ENCODE measurements at places on chromosomes 2 and 18. TPM values are rescaled to one million over a fixed set of nuclear protein-coding genes. Genes with fewer than 3 reads are reported as not detected.

Gene OSBPL6
- 11.9 TPM for total RNA-seq

Gene CDK5R2
- 0.07 TPM for total RNA-seq

Gene GBX2
- 1.8 TPM for total RNA-seq

Gene CRACDL
- total RNA-seq = 0.09 TPM

Gene ANKRD44
- 20.8 TPM for total RNA-seq

Gene UGT1A4
- total RNA-seq = not detected

Gene C2orf81
- 1.2 TPM for total RNA-seq

Gene CPO
- not detected for total RNA-seq

Gene IL1RL2
- total RNA-seq = not detected

Gene SERPINB11
- total RNA-seq = 107 TPM

Gene CBLN2
- 0.61 TPM for total RNA-seq

Gene LCT
- total RNA-seq = 0.02 TPM

Gene ADNP2
- 21.0 TPM for total RNA-seq

DNA sequence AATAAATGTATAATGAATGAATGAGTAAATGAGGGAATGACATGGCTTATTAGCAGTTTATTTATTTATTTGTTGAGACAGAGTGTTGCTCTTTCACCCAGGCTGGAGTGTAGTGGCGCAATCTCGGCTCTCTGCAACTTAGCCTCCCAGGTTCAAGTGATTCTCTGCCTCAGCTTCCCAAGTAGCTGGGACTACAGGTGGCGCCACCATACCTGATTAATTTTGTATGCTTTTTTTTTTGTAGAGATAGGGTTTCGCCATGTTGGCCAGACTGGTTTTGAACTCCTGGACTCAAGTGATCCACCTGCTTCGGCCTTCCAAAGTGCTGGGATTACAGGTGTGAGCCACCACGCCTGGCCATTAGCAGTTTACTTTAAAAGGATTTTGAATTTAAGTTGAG lies 100.3 kb upstream of the CAVIN2 start:
- DNase-seq = no peak

- DNase-seq = no peak
Observed at GRCh38 chr2:239636808-239637207, 236.0 kb upstream of the HDAC4 start.

DNA sequence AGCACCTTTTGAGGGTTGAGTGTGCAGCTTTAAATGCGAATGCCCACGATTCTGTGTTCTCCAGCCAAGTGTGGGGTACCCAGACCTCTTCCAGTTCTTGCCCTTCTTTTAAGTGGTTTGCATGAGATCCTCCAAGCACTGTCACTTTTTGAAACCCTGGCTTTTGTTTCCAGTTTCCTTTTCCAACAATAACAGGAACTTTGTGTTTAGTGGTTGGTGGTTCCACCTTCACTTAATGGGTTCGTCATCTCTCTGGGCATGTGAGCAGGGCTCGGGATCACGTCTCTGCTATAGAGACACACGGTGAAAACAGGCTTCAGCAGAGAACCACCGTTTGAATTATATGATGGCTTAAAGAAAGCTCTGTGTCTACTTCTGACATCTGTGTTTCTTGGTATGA lies 197.6 kb downstream of the LDLRAD4 start:
- no peak for DNase-seq

DNA sequence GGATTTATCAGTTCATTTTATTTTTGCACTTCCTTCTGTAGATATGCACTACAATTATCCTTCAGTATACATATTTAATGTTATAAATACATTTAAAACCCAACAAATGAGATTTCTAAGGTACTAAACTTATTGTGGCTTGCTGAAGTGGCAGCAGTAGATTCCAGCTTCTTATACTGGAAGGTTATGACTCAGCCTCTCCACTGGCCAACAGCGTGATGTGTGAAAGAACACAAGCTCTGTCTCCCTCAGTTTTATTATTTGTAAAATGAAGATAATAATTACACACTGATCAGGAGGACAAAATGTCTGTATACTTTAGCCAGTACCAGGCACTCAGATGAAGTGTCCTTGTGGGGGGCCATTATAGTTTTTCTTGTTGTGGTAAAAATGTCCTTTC lies 1147.1 kb downstream of the CNTNAP5 start:
- DNase-seq = no peak

DNA sequence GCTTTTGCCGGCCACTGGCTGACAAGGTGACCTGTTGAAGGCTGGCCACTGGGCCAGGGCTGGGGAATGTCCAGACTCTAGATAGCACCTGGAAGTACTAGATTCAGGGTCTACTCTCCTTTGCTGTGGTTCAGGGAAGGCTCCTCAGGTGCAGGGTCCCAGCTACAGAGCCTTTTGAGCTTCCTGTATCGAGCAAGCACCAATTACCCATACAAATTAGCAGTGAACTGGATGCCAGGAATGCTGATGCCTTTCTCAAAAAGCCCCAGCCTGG lies 213.4 kb downstream of the CYP26B1 start:
- no peak for DNase-seq

GRCh38 chr2:119490653-119491195 lies 33.6 kb downstream of the SCTR start:
- no peak for DNase-seq

DNA sequence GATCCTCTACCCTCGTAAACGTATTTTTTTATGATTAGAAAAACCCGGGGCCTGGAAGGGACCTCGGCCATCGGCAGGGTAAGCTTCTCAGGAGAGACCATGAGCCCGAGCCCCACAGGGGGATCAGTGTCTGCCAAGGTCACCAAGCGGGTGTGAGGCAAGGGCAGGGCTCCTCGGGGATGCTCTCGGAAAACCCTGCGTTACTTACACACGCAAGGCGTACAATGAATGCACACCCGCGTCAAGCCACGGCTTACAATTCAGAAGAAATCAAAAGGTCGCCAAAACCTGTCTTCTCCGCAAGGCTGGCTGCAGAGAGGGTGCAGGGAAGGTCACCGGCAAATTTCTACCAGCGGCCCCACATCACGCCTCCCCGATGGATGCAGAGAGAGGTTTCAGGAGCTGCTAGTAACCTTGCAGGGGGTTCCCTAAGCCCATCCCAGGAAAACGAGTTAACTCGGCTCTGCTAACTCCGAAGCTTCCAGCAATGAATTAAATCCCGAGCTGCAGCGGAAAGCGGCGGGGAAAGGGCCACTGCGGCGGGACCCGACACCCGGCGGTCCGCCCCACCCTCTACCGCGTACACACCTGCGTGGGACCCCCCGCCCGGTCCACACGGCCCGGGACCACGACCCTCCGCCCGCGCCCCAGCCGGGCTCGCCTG lies 638 bp downstream of the ST3GAL5 start:
- DNase-seq = no peak

- no peak for DNase-seq
Observed at GRCh38 chr2:69968609-69969008, 7.2 kb upstream of the ASPRV1 start.

DNA sequence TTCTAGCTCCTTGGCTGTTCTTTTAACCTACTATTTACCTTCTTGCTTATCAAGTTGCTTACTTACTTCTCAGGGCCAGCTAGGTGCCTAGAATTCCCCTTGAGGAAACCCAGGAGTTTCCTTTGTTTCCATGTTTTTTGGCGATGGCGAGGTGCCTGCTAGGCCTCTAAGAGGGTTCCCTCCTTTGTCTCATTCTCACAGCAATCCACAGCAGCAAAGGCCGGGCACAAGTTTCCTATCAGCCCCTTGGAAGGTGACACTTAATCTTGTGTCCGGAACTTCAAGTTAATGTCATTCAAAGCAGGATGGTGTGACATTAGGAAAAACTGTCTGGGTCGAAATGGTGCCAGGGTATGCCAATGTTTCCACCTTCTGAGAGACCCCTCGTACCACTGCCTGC lies 101.9 kb upstream of the EPC2 start:
- DNase-seq = no peak

DNA sequence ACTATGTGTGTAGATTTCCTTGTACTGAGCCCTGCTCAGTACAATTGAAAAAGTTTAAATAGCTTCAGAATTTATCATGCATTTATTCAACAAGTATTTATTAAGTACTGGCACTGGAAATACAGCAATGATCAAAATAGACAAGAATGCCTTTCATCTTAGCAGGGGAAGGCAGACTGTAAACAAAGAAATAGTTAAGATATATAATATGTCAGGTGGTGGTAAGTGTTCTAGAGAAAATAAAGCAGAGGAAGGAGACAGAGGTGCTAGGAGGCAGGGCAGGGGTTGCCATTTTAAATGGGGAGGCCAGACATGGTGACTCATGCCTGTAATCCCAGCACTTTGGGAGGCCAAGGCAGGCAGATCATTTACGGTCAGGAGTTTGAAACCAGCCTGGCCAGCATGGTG lies 13.6 kb upstream of the LIPG start:
- no peak for DNase-seq

- no peak for DNase-seq
Observed at GRCh38 chr2:113056521-113056920, 2.5 kb upstream of the IL36RN start.

- DNase-seq = no peak
Observed at GRCh38 chr2:38171208-38171855, 95.4 kb upstream of the CYP1B1 start.

DNA sequence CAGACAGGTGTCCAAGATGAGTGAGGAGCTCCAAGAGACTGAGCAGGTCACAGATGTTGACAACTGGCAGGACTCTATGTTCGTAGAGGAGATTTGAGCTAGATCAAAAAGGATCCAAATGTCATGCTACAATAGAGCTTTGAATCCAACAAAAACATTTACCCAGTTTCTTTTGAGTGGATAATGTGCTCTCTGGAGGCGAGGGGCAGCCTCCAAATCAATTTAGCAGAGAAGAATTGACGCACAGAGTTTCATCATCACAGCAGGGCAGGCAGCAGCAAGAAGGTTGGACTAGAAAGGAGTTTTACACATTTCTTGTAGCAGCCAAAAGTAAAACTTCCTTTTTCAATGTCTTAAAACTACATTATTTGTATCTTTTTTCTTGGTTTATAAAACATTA lies 653.0 kb downstream of the RNF144A start:
- no peak for DNase-seq

- no peak for DNase-seq
Observed at GRCh38 chr2:122531290-122532071, 776.0 kb downstream of the TSN start.

GRCh38 chr2:11655495-11655894 lies 14.5 kb downstream of the NTSR2 start:
- no peak for DNase-seq

GRCh38 chr2:239890206-239890746 lies 134.9 kb downstream of the NDUFA10 start:
- DNase-seq = no peak

- DNase-seq = peak; percentile 82
Observed at GRCh38 chr2:86703704-86704361, 16.3 kb upstream of the RMND5A start.

DNA sequence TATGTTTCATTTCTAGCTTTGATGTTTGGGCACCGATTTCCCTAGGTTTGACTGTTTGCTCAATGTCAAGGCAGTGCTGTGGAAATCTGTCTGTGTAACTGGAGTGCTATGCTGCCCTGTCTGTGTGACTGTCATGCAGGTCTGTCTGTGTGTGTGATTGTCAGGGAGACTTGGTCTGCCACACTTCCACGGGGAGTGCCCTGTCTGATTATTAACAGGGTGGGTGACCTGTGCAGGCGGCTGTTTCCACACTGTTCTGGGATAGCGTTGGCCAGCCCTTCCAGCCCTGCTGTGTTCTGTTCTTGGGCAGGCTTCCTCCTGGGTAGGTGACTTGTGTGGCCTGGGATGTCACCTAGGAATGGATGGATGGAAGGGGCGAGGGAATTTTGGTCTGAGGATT lies 85.3 kb downstream of the FHOD3 start:
- DNase-seq = no peak

DNA sequence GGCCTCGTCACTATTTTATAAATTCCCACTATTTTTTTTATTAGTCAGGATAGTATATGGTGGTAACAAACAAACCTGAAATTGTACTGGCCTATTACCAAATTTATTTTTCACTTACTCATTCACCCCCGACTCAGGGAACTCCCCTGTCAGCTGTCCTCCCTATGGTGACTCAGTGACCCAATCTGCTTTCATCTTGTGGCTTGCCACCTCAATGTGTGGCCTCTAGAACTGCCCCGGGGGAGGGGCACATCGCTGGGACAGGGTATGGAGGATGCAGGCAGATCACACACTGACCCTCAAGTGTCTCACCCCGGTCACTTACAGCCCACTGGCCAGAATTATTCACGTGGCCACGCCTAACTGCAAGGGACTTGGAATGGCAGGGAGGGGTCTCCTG lies 71.6 kb downstream of the ACTR2 start:
- DNase-seq = no peak

GRCh38 chr2:162123806-162124758 lies 28.0 kb downstream of the GCG start:
- peak; percentile 67 for DNase-seq

- DNase-seq = no peak
Observed at GRCh38 chr2:69988086-69988635, 26.7 kb upstream of the ASPRV1 start.

DNA sequence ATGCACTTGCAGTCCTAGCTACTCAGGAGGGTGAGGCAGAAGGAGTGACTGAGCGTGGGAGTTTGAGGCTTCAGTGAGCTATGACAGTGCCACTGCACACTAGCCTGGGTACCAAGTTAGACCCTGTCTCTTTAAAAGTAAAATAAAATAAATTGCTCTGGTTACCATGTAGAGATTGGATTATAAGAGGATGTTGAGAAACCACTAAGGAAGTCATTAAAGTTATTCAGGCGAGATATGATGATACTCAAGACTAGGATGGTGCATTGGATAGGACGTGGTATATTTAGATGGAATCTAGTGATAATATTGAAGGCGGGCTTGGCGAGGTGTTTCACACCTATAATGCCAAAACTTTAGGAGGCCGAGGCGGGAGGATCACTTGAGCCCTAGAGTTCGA lies 50.6 kb downstream of the BMPR2 start:
- DNase-seq = no peak

- DNase-seq = no peak
Observed at GRCh38 chr2:117492209-117492851, 322.2 kb upstream of the DDX18 start.

- no peak for DNase-seq
Observed at GRCh38 chr2:137942833-137943677, 21.2 kb upstream of the HNMT start.

DNA sequence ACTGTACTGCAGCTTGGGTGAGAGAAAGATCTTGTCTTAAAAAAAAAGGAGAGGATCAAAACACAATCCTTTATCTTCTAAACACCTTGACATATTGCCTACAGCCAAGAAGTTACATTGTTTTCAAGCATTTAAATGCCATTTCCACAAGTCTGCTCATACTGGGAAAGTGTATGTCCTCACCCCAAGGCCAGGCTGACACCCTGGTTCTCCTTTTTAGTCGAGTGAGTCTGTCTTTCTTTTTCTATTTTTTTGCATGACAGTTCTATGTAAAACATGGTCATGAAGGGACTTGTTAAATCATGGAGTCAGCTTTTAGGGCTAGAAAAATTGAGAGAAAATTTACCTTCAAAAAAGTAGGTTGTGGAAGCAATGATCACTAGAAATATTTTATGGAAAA lies 233.3 kb downstream of the FAM210A start:
- DNase-seq = no peak

- no peak for DNase-seq
Observed at GRCh38 chr18:46196627-46197243, 92.5 kb downstream of the HAUS1 start.

- no peak for DNase-seq
Observed at GRCh38 chr18:33264566-33264965, 176.0 kb downstream of the CCDC178 start.

- DNase-seq = no peak
Observed at GRCh38 chr2:20960003-20960402, 83.9 kb downstream of the APOB start.
